ENCODE measurements at places on chromosomes 7 and 10.

DNA sequence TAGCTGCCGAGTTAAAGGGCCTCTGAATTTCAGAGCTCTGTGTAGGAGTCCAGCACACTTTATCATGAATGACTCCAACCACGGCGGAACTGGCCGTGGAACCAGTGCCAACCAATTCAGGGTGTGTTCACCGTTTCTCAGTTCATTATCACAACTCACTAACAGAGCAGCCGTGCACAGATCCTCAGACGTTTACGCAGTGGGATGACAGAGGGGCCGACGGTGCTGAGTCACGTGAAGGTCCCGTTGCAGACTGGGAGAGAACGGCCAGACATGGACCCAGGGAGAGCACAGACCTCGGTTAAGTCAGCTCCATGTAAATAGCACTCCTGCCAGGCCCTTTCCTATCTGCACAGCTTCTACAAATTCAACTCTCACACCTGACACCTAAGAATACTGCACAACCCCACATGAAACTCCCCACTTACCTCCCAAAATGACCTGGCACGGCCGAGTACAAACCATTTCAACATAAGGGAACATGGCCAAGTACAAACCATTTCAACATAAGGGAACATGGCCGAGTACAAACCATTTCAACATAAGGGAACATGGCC lies 95.5 kb downstream of the DIP2C start:
- no peak for DNase-seq

DNA sequence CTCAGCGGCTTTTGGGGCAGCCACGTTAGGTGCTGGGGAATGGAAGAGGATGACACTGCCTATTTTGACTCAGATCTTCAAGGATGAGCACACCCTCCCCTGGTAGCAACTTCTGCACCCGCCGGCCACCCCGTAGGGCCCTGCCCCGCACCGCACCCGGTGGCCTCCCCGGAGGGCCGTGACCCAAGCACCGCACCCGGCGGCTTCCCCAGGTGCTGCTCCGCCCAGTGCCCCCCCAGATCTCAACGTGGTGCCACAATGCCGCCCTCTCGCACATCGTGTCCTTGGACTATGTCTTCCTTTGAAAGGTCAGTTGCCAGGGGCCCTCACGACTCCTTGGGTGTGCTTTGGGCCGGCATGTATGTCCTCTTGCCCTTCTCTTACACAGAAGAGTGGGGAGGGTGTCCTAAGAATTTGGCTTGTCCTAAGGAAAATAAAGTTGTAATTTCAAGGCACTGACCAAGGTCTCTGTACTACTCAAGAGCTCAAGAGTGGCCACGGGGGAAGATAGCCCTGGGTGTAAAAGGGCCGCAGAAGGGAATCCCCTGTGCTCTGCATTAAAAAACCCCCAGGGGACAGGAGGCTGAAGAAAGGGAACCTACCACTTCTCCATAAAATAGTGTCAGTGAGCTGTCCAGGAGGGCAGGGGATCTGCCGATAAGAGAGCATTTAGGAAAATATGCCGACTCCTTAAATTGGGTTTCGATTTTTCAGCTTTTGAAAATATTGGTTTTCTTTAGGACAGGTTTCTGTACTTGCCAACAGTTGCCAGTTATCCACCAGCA lies 1.6 kb upstream of the LANCL2 start:
- DNase-seq, result no peak

- DNase-seq, result no peak
Measured at GRCh38 chr10:66862687-66863258, 63.1 kb upstream of the LRRTM3 start.

GRCh38 chr10:124152139-124153022 lies 59.0 kb upstream of the CHST15 start:
- DNase-seq, result no peak

- no peak for DNase-seq
Measured at GRCh38 chr10:88120599-88121333, 257.3 kb downstream of the PTEN start.

DNA sequence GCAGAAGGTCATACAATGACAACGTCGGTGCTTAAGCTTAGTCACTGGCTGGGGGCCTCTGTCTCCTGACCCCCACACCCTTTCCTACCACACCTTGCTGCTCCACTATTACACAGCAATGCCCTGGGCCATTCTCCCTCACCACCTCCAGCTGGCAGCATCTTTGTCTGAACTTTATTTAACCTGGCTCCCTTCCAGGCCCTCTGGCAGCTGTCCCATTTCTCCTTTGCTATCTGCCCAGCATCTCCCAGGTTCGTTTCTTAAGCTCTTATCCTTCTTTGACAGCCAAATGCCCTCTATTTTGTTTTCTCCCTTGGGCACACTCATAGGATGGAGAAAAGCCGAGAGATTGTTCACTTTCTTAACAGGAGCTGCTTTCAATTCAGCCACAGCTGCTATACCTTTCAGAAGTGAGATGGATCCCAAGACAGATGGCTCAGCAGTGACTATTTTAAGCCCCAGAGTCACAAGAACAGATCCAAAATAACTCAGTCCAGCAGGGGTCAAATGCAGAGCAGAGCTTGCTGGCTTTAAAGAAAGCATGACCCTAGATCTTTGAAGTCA lies 1277.1 kb upstream of the AUTS2 start:
- DNase-seq, result no peak

GRCh38 chr10:30455816-30456215 lies 21.8 kb downstream of the MAP3K8 start:
- no peak for DNase-seq

DNA sequence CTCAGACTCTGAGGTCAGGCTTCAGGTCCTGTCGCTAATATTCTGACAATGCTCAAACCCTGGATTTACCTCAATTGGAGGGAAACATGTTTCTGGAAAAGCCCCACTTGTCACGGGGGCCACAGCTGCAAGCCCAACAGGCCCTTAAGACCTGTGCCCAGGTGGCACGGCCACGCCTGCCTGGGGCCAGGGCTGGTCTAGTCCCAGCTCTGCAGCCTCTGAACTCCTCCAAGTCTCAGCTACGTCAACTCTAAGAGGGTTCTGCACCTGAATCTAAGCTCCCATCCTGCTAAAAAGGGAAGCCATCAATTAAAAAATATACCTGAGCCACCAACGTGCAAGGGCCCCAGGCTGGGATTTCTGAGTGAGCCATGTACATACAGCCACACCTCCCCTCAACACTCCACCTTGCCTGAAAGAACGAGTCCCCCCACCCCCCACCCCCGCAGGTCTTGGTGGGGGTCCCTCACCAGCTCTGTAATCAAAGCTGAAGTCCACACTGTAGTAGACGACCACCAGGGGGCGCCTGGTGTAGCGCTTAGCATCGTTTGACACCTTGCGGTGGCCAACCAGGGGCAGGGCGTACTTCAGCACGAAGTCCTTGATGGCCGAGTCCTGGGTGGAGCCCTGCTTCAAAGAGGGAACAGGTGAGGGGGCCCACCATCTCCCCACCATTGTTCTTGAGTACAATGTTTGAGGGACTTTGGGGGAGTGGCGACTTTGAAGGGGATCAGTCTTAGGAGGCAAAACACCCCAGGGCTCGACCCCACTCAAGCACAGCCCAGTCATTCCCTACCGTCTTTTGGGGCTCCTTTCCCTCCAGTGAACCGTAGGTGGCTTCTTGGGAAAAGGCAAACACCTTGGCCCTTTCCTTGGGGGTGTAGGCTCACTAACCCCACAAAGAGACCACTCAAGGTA lies 22.6 kb downstream of the PDIA4 start:
- DNase-seq, result peak; percentile 88
